Aorta (tissue), 5 donors: ENCODE measurements at places on chromosomes 2 and 18. TPM values are rescaled to one million over a fixed set of nuclear protein-coding genes. Genes with fewer than 3 reads are reported as not detected.
A peak's percentile ranks its signal among the peaks of the same experiment; 100 is the strongest.

Gene MEIS1
- polyA plus RNA-seq, result 31.5 TPM

Gene NIF3L1
- 22.0 TPM for polyA plus RNA-seq

Gene NT5C1B
- polyA plus RNA-seq, result not detected

Gene UGT1A5
- not detected for polyA plus RNA-seq

Gene FAM228A
- polyA plus RNA-seq, result 4.7 TPM

Gene CENPA
- polyA plus RNA-seq, result not detected

DNA sequence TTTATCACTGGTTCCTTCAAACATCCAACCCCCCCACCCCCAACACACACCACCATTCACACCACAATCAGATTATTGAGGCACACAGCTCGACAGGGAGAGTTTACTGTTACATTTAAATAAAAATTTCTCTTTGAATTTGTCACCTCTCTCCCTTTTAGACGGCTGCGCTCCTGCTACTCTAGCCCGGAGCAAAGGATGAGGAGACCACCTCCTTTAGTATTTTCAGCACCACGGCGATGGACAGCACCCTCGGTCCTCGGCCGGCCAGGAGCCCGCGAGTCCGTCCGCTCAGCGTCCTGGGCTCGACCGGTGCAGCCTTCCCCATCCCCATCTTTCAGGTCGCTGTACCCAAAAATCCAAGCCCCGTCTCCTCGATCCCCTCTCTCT is 892 bp downstream of the CELF4 start:
- peak; percentile 61 for DNase-seq

DNA sequence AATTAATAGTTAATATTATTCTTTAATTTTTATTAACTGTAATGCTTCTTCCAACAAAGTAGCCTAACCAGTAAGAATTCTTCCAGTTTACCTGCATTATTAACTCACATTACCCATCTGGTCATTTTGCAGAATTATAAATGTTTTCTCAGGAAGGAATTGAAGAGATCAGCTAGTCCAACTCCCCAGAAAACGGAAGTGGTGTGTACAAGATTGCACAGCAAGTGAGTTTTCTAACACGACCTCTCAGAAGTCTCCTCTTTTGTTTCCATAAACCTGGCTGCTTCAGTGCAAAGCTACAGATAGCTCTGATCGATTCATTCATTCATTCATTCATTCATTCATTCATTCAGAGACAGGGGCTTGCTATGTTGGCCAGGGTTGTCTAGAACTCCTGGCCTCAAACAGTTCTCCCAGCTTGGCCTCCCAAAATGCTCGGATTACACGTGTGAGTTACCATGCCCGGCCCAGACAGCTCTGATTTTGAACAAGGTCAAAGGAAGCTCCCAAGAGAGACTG is 128.8 kb upstream of the REV1 start:
- DNase-seq, result no peak

DNA sequence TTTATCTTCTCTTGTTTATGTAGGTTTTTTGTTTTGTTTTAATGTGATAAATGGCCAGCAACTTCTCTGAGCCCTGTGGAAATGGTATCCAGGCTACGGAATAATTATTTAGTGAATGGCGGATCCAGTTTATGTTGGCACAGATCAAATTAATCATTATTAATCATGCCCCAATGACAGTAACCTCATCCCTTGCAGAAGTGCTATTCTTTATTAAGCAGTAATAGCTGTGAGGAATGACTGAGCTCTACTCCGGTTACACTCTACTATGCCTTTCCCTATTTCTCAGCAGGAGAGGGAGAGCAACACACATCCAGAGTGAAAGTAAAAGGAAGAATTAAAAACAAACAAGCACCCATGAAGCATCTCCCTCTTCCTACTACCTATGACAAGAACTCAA is 84.8 kb downstream of the SETBP1 start:
- no peak for DNase-seq

DNA sequence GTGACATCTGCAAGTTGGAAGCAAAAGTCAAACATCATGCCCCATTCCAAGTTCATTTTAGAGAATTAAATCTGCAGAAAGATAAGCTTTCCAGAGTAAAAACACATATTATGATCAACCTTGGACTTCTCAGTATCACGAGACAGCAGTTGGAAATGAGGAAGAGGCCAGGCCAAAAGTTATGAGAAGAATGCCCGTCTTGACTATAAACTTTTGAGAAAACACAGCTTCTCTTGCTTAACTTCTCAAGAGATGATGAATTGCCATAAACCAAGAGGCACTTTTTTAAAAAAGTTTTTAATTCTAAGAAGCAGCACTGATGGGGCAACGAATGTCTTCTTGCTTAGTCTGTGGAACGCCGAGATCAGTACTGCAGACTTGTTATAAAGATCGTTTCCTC is 52.6 kb upstream of the NFU1 start:
- DNase-seq, result no peak

GRCh38 chr2:178202927-178203326 is 8.6 kb downstream of the OSBPL6 start:
- no peak for DNase-seq

GRCh38 chr2:176134035-176134434 is 4.5 kb downstream of the HOXD8 start:
- no peak for DNase-seq

- no peak for DNase-seq
Measured at GRCh38 chr2:143822736-143823135, 693.5 kb downstream of the ARHGAP15 start.

GRCh38 chr18:50970006-50970405 is 2.2 kb downstream of the ELAC1 start:
- no peak for DNase-seq

GRCh38 chr2:60498127-60498815 is 55.2 kb downstream of the BCL11A start:
- no peak for DNase-seq

GRCh38 chr2:152546230-152546837 is 170.9 kb downstream of the PRPF40A start:
- DNase-seq, result no peak
